ENCODE measurements at places on chromosomes 4 and X.

DNA sequence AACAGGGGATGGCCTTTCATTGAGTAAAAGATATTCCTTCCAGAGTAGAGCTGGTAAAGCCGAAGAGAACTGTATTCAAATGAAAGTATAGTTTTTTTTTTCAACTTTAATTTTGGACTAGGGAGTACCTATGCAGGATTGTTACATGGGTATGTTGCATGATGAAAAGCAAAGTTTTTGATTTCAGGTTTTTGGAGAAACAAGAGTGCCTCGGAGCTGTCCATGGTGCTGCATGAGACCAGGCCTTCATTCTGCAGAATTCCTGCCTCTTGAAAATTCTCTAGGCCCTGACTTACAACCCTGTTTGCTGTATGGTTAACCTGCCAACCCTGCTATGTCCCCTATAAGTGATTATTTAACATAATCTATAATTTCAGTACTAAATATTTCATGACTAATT, 1065.7 kb upstream of the FTHL17 start:
- DNase-seq = no peak

DNA sequence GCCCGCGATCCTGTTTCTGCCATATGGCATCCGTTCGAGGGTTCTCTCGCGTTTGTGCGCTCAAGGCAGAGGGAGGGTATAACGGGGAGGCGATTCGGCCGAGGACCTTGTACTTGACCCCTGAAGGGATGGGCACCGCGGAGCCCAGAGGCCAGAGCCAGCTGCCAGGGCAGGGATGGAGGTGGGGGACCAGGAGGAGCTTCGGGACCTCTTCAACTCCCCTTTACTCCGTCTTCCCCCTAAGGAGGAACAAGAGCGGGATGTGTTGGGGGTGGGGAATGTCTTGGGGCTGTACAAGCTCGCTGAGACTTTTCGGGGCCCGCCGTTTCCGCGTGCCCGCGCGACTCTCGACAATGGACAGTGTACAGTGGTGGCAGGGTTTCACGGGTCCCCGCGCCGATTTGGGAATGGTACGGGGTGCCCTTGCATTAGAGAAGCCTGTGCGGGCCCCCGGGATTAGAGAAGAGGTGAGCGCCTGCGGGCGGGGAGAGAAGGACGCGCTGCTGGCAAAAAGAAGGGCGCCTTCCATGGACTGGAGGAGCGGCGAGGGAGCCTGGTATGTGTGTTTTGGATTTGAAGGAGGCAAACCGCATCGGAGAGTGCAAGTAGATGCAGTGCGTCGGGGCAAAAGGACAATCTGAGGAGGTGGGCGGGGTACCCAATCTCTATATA, 760 bp downstream of the UGT8 start:
- DNase-seq = no peak

GRCh38 chrX:136176399-136176825, 29.1 kb downstream of the FHL1 start:
- no peak for DNase-seq

GRCh38 chrX:1223242-1223600, 10.8 kb upstream of the CRLF2 start:
- no peak for DNase-seq

- no peak for DNase-seq
Measured at GRCh38 chr4:93996895-93997294, 168.3 kb downstream of the ATOH1 start.

DNA sequence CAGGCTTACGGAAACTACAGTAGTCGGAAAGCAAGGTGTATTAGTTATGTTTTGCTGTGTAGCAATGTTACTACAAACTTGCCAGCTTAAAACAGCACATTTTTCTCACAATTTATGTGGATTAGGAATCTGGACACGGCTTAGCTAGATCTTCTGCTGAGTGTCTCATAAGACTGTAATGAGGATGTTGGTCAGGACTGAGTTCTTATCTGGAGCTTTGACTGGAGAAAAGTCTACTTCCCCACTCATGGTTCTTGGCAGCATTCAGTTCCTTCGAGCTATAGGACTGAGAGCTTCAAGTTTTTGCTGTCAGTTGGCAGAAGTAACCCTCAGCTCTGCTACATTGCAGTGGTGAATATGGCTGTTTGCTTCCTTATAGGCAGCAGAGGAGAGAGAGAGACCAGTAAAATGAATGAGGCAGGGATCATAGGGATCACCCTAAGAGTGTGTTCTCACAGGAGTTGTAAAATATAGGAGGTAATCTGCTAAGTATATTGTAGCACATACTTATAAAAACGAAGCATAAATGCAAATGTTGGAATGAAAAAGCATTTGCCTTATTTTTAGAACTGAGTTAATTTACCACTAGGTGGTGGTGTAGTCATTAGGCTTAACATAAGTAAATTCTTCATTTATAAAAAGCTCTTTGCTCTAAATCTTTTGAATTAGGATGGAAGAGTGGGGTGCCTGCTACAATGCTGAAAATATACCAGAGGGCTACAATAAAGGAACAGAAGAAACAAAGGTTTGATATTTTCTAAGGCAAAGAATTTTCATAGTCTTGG, 38.6 kb downstream of the ALG13 start:
- no peak for DNase-seq

- DNase-seq = no peak
Measured at GRCh38 chr4:156794863-156795262, 176.7 kb downstream of the PDGFC start.

- no peak for DNase-seq
Measured at GRCh38 chr4:46886711-46887110, 22.3 kb downstream of the COX7B2 start.

GRCh38 chrX:97828471-97828870, 944.8 kb downstream of the RPA4 start:
- DNase-seq = no peak

- no peak for DNase-seq
Measured at GRCh38 chr4:173181848-173182247, 13.2 kb downstream of the GALNT7 start.

GRCh38 chrX:131626681-131627296, 82.9 kb downstream of the OR13H1 start:
- no peak for DNase-seq

- DNase-seq = peak; percentile 69
Measured at GRCh38 chrX:72131317-72132294, at the start of gene RTL5. RTL5 (minus strand) TSS chrX:72131915.

- no peak for DNase-seq
Measured at GRCh38 chrX:55127692-55128091, 38.9 kb downstream of the PAGE2 start.

- DNase-seq = no peak
Measured at GRCh38 chrX:153517946-153518834, 748 bp downstream of the ATP2B3 start.

GRCh38 chrX:36978886-36979285, 29.3 kb upstream of the FAM47C start:
- no peak for DNase-seq

- DNase-seq = no peak
Measured at GRCh38 chr4:32506067-32506466, 1785.9 kb downstream of the PCDH7 start.
